ENCODE measurements at places on chromosomes 5 and 9.

GRCh38 chr5:107468276-107468675, 202.5 kb downstream of the EFNA5 start:
- DNase-seq = no peak

DNA sequence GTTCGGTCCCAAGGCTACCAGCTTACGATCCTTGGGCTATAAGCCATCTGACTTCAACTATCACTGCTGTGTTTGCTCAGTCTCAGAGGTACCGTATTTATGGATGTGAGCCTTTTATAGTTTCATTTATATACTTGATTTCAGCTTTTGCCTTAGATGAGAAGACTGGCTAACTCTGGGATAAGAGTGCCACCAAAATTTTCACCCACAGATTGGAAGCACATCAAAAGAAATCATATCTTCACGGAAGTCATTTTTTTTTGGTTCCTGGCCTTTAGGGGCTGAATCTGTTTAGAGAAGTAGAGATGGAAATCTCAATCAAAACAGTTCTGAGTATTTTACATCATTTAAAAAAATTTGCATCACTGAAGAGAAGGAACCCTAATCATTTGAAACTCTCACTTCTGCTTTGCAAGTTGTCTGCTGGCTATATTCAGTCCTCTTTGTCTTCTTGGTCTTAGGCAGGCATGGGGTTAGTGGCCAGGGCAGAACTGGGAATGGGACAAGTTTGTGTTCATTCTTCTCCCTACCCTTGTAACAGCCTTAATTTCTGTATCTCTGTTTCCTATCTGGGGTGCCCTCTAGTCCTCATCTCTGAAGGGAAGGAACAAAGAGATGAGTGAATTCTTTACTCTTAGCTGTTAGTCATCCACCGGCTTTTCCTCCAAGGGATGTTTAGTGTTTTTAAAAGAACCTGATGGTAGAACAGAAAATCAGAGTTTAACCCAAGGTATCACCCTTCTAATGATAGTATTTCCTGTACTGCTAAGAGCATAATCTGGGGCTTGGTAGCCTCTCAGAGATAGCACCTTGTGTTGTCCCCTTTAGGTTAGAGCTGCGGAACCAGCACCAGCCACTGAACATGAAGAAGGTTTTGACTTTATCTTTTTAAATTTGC, 14.1 kb upstream of the TNFAIP8 start:
- DNase-seq = no peak

DNA sequence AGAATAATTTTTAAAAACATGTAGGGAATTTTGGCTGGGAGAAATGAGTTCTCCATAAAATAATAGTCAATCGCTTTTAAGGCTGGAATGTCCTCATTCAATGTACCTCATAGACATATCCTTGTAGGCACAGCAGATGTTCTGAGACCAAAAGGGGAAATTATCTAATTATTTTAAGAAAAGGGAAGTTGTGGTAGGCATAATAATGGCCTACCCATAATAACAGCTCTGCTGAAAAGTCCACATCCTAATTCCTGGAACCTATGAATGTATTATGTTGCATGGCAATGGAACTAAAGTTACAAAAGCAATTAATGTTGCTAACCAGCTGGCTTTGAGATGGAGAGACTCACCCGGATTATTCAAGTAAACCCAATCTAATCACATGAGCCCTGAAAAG, 216.1 kb downstream of the TRIM36 start:
- no peak for DNase-seq

GRCh38 chr9:125743682-125744428, 3.3 kb upstream of the PBX3 start:
- no peak for DNase-seq

GRCh38 chr9:91126761-91127445, 234.8 kb downstream of the AUH start:
- no peak for DNase-seq

- DNase-seq = no peak
These were observed 122.1 kb downstream of the SIL1 start for GRCh38 chr5:139076111-139076510.

GRCh38 chr5:59489551-59489950, 404.0 kb downstream of the PDE4D start:
- DNase-seq = no peak

DNA sequence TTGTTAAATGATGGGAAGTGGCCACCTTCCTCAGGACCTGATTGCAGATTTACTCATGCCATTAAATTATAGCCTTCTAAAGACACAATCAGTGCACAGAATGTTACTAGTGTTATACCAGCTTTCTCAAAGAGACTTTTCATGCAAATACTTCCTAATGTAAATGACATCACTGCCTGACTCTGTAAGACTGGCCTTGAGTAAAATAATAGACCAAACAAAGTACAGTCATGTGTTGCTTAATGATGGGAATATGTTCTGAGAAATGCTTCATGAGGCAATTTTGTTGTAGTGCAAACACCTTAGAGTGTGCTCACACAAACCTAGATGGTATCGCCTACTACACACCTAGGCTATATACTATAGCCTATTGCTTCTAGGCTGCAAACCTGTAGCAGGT, 17.0 kb upstream of the C1QTNF3 start:
- no peak for DNase-seq

DNA sequence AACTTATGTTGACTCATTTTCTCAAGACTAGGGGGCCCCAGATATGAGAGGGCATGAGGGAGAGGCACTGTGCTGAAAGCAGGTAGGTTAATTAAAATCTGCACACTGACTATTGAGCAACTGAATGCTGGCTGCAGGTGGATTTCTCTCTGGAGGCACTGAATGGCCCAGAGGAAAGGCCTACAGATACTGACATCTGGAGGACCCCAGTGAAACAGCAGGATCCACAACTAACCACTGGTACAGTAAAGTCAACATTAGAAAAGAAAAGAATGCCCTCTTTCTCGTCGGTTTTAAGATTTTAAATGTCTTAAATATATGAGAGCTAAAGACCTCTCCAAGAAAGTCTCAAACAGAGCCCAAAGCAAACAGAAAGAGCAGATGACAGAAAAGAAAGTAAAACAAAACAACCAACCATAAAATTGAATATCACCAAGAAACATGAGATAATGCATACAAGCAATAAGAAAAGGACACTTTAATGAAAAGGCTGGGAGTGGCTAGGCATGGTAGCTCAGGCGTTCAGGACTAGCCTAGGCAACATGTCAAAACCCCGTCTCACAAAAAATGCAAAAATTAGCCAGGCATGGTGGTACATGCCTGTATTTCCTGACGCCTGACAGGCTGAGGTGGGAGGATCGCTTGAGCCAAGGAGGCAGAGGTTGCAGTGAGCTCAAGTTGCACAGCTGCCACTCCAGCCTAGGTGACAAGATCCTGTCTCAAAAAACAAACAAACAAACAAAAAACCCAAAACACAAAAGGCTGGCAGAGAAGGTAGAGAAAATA, 43.3 kb downstream of the PUM3 start:
- DNase-seq = no peak

DNA sequence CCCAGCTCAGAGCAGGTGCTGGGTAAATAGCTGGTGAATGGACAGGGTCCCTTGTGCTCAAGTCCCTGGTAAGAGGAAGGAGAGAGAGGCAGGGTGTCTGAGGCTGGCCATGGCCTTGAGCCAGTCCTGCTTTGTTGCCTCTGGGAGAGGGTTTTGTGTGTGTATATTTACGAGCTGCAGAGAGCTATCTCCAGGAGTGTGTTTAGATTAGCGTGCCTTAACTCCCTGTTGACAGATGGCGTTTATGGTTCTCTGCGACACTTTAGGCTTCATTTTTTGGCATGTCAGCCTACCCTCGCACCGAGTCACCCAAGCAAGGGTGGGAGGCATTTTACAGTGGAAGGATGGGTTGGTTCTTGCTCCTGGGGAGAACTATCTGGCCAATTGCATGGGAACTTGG, 22.2 kb downstream of the HMCN2 start:
- DNase-seq = no peak

- DNase-seq = no peak
These were observed 6.5 kb upstream of the MAT2B start for GRCh38 chr5:163498886-163499285.

- DNase-seq = no peak
These were observed 138.7 kb upstream of the EFNA5 start for GRCh38 chr5:107809201-107810034.

GRCh38 chr5:167995844-167996425, 295.5 kb upstream of the WWC1 start:
- no peak for DNase-seq

DNA sequence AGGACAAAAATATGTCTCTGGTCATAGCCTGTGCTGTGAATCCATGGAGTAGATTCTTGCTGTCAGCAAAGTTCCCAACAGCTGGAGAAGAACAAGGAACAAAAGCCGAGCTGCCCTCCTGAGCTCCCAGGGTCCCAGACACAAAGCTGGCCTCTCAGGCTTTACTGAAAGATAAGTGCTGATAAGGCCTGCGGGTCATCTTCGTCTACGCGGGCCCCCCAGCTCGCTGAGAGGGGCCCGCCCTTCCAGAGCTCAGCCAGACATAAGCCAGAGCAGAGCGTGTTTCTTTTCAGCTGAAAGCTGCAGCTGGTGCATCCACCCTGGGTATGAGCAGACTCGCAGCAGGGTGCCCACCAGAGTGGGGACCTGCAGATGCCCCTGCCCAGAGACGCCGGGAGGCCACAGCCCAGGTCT, 84.7 kb downstream of the HSD17B3 start:
- DNase-seq = no peak

DNA sequence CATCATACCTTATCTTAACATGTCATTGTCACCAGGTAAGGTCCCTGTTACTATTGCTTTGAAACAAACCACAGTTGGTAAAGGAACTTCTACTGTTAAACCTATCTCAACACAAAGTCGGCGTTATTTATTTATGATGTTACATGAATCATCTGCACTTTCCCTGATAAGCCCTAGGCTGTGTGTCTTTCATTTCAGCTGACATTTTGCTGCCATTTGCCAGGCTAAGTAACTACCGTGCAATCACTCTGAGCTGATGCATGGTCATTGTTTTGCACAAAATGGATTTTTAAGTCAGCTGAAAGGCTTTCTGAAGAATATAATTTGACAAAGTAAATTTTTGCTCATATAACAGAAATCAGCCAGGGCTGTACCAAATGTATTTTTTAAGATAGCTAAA, 546.5 kb downstream of the ZNF608 start:
- no peak for DNase-seq

DNA sequence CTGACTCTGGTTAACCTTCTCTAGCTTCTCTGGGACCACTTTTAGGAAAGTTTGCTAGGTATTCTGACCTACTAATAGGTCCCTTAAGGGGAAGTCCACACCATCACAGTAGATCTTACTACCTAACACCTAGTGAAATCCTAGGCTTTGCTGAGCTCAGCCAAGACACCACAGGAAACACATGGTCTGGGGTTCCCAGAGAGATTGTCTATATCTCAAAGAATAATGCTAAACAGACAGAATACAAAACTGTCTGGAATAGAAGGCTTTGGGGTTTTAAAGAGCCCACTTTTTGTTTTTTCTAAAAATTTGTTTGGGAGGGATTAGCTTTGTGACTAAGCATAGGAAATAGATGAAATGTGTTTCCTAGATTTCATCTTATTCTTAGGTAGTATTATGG, 395.1 kb downstream of the ARHGEF28 start:
- DNase-seq = no peak

DNA sequence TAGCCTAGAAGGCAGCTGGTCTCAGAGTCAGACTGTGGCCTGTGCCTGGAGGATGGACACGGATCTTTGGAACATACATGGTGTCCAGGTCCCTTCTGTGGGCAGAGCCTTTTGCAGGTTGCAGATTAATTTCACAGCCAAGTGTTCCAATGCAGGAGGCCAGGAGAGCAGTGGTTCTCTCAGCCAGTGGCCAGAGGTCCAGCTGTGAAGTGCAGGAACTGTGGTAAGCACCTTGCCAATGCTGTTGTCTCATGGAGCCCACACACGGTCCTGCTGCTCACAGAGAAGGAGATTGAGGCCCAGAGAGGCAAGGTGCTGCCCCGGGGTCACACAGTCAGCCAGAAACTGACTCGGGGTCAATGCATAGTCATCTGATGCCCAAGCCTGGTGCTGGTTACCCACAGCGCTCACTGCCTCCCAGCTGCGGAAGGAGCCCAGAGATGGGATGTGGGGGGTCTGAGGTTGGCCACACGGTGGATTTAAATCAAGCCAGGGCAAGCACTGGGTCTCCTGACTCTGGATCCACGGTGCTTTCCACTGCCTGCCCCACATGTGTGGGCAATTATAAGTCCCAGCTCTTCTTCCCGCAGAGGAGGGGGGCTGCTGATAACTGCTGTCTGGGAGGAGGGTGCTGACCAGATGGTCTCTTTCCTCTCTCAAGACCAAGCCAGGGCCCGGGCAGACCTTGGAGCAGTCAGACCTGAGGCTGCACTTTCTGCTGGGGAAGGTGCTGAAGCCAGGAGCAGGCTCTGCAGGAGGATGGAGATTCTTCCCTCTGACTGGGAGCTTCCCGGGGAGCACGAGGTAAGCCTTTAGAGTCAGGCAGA, 2.8 kb downstream of the PDGFRB start:
- DNase-seq = no peak

DNA sequence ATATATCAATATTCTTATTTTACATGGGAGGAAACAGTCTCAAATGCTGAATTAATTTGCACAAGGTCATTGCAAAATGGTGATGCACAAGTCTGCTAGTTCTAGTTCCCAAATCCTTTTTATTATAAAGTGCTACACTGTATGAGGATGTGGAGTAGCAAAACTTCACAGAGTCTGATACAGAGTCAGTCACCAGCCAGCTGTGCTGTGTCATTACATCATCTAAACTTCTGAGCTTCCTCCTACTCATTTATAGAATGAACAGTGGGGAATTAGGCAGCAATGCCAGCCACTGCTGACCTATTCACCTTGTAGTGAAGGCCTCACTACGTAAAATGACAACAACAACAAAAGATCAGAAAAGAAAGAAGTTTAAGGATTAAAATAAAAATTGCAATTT, 357.8 kb downstream of the TMEM167A start:
- DNase-seq = no peak

DNA sequence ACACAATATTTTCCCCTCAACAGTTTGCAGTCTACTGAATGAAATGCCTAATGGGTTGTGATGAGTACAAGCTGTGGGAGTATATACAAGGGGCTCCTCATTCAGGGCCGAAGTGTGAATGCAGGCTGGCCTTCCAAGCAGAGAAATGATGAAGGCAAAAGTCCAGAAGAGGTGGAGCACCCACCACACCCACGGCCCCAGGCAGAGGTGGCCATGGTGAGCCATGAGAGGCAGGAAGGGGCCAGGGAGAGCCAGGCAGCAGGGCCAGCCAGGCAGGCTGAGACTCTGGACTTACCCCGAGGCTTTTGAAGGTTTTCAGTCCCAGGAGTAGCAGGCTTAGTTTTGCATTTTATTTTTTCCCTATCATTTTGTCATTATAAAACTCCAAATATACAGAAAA, 218.1 kb downstream of the AUH start:
- no peak for DNase-seq

GRCh38 chr5:54469622-54470021, 14.1 kb downstream of the HSPB3 start:
- no peak for DNase-seq

- DNase-seq = no peak
These were observed 10.3 kb downstream of the TNC start for GRCh38 chr9:115107701-115108100.

GRCh38 chr5:73935719-73936118, 309.7 kb downstream of the ARHGEF28 start:
- DNase-seq = no peak

GRCh38 chr5:44707721-44708120, 101.0 kb upstream of the MRPS30 start:
- DNase-seq = no peak

GRCh38 chr5:32055891-32056866, 117.9 kb downstream of the GOLPH3 start:
- DNase-seq = no peak

All from T-helper 1 cell (primary cell).